ENCODE measurements at places on chromosomes 13 and 19.

- DNase-seq: no peak
Measured at GRCh38 chr13:67330149-67330548, 100.0 kb upstream of the PCDH9 start.

GRCh38 chr13:72255908-72256307 lies 388.9 kb upstream of the DACH1 start:
- DNase-seq: no peak

GRCh38 chr19:41500443-41500842 lies 57.5 kb downstream of the ERICH4 start:
- DNase-seq: no peak

- no peak for DNase-seq
Measured at GRCh38 chr19:12247644-12248222, 47.0 kb downstream of the ZNF44 start.

GRCh38 chr13:112333756-112334543 lies 42.2 kb upstream of the SPACA7 start:
- DNase-seq: no peak

DNA sequence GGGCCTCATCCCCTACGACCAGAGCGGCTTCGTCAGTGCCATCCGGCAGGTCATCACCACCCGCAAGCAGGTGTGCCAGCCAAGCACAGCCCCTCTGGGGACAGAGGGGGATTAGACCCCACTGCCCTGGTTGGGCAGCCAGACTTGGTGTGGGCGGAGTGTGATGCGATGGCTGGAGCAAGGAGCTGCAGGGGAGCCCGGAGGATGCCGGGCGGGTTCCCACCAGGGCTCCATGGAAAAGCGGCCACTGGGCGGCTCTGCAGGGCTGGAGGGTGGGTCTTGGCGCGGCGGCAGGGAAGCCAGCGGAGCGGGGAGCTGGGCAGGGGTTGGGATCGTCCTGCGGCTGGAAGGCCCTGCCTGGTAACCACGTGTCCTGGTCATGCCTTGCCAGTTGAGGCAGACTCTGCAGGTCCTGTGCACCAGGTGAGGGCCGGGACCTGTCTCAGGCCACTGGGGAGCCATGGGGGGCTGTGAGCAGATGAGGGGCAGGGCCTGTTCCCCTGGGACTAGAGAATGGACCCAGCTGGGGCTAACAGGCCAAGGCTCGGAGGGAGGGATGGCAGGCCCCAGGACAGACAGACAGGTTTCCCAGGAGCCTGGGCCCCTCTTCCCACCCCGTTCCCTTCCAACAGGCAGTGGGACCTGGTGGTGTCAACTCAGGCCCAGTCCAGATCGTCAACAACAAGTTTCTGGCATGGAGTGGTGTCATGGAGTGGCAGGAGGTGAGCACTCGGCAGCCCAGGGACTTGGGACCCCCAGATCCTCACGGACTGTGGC lies 6.3 kb downstream of the PTOV1 start:
- no peak for DNase-seq

GRCh38 chr13:110388108-110388943 lies 81.2 kb downstream of the COL4A2 start:
- no peak for DNase-seq

GRCh38 chr19:35142606-35143230 lies 337 bp upstream of the FXYD7 start:
- peak; percentile 76 for DNase-seq

GRCh38 chr19:45468803-45469131 lies 971 bp downstream of the FOSB start:
- peak; percentile 69 for DNase-seq

DNA sequence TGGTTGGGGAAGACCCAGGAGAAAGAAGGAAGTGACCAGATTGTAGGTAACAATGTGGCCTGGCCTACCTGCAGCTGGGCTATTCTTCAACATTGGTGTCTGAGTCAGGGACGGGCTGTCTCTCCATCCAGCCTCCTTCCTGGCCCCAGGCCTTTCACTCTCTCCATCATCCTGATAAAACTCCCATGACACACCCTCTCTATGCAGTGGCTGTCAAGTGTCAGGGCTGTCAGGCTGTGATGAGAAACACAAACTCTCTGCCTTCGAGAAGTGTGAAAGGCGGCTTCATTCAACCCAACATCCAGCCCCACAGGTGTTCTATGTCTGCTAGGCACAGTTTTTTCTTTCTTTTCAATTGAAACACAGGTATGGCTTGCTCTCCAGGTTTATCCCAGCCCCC lies 153.3 kb upstream of the VSTM2B start:
- no peak for DNase-seq

DNA sequence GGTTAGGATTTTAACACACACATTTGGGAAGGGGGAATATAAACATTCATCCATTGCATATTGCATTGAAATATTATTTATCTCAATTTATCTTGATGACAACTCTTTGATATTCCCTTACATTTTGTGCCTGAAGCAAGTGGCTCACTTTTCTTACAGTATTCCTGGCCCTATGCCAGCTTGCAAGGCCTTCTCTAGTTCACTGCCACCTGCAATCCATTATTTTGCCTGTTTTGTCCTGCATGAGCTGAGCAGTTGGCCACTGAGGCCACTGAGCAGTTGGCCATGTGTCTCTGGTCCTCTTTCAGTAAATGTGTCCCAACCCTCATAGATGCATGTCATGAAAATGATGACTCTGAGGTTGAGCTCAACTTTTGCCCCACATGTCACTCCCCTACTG lies 49.8 kb downstream of the CBY2 start:
- no peak for DNase-seq

- DNase-seq: no peak
Measured at GRCh38 chr13:46531953-46532352, 21.0 kb upstream of the LRCH1 start.

GRCh38 chr13:76387566-76387965 lies 498.6 kb downstream of the KCTD12 start:
- DNase-seq: no peak

Measured in germinal center (tissue), 1 donor.